ENCODE measurements at places on chromosomes 2 and 18. TPM values are rescaled to one million over a fixed set of nuclear protein-coding genes. Genes with fewer than 3 reads are reported as not detected.

ITPRIPL1 gene
- total RNA-seq = 0.74 TPM

BOK gene
- total RNA-seq = 102 TPM

- no peak for DNase-seq
- H3K4me1 ChIP-seq = no peaks in the 10 kb centered on the region
- H3K27ac ChIP-seq = no peak overlapping the region
- H3K27me3 ChIP-seq = no peaks in the 10 kb centered on the region
Observed at GRCh38 chr18:57954935-57955334, 89.1 kb upstream of the NEDD4L start.

DSG4 gene
- total RNA-seq = not detected

- DNase-seq = peak; percentile 68
- H3K4me3 ChIP-seq = no peak overlapping the region
- no peaks in the 10 kb centered on the region for H3K27me3 ChIP-seq
- no peaks in the 10 kb centered on the region for H3K4me1 ChIP-seq
- H3K27ac ChIP-seq = no peak overlapping the region
- H3K36me3 ChIP-seq = no peaks in the 10 kb centered on the region
Observed at GRCh38 chr2:75608684-75609333, 37.8 kb upstream of the MRPL19 start.

Data from right lobe of liver (tissue), 6 donors.